ENCODE measurements at places on chromosomes 3 and 15.

GRCh38 chr3:28841441-28841840 is 439.4 kb upstream of the RBMS3 start:
- no peak for DNase-seq

- peak; percentile 85 for DNase-seq
Measured at GRCh38 chr3:194333212-194333980, 17.7 kb downstream of the CPN2 start.

GRCh38 chr15:99058421-99058870 is 46.4 kb upstream of the SYNM start:
- no peak for DNase-seq

GRCh38 chr15:58622877-58623276 is 126.6 kb downstream of the ADAM10 start:
- no peak for DNase-seq

GRCh38 chr15:98873441-98874218 is 134.0 kb downstream of the PGPEP1L start:
- peak; percentile 26 for DNase-seq

DNA sequence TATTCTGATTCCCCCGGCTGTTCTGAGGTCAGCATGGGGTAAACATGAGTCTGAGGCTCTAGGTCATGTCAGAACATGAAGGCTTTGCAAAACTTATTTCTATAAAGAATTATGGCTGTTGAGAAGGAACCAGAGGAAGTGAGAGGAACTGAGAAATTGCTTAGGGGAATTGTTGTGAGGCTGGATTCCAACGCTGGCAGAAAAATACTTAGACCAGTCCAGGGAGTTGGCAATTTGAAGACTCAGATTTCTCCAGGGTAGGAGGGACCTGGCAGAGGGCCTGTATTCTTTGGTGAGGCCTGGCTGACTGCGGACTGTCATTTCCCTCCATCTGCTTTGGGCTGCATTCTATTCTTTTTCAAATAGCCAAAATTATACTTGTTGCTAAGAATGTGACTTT is 155.5 kb downstream of the PLD1 start:
- no peak for DNase-seq

DNA sequence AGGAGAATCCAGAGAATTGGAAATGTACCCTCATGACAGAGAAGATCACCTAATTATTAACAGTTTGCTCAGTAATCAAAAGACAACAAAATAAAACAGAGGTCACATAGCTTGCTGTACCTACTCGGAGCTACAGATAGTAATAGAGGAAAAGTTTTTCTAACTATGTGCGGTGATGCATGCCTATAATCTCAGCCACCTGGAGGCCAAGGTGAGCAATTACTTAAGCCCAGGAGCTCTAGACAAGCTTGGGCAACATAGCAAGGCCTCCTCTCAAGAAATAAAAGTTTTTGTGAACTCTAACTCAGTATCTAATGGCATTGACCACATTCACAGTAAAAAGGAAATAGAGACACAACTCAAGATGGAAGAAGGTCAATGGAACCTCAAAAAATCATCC is 243.6 kb downstream of the ATP8B4 start:
- DNase-seq: no peak

- DNase-seq: no peak
Measured at GRCh38 chr3:32937331-32937730, 14.1 kb upstream of the CCR4 start.

GRCh38 chr3:176740906-176741663 is 456.2 kb downstream of the TBL1XR1 start:
- DNase-seq: no peak

GRCh38 chr3:48762816-48763215 is 45.8 kb upstream of the IP6K2 start:
- no peak for DNase-seq

- DNase-seq: no peak
Measured at GRCh38 chr15:60390871-60391501, 6.8 kb downstream of the ANXA2 start.

- no peak for DNase-seq
Measured at GRCh38 chr3:10099041-10099440, 9.0 kb downstream of the FANCD2OS start.

DNA sequence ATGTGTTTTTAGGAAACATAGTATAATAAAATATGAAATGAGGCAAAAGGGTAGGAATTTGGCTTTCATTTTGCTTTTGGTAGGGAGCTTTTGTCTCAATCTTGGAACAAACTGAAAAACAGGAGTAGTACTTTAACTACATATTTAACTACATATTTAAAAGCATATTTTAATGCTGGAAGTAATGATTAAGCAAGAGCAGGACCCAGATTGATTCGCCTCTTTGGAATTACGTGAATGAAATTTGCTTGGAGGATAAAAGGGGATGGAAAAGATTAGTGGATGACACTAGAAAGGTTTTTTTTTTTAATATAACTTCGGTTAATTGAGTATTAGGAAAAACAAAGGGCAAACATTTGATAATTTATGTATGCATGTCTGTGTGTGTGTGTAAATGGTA is 11.2 kb upstream of the TMEM212 start:
- DNase-seq: no peak

DNA sequence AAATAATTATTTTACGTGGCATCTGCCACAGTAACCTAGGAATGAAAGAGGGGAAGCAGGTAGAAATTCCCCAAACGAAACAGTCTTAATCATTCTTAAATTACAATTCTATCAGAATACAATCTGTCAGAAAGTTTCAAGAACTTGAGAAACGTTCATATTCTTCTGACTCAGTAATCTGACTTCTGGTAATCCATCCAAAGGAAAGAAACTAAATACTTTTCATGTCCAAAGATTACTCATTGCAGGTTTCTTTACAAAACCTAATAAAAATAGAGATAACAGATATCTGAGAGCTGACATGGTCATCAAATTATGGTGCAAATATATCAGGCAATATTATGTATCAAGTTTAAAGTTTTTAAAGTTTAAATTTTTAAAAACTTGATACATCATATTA is 109.4 kb downstream of the DLG1 start:
- DNase-seq: no peak

All from CD4-positive, alpha-beta T cell treated with Interleukin-4 for 1 hour (primary cell).